ENCODE measurements at places on chromosomes 1 and 21.

DNA sequence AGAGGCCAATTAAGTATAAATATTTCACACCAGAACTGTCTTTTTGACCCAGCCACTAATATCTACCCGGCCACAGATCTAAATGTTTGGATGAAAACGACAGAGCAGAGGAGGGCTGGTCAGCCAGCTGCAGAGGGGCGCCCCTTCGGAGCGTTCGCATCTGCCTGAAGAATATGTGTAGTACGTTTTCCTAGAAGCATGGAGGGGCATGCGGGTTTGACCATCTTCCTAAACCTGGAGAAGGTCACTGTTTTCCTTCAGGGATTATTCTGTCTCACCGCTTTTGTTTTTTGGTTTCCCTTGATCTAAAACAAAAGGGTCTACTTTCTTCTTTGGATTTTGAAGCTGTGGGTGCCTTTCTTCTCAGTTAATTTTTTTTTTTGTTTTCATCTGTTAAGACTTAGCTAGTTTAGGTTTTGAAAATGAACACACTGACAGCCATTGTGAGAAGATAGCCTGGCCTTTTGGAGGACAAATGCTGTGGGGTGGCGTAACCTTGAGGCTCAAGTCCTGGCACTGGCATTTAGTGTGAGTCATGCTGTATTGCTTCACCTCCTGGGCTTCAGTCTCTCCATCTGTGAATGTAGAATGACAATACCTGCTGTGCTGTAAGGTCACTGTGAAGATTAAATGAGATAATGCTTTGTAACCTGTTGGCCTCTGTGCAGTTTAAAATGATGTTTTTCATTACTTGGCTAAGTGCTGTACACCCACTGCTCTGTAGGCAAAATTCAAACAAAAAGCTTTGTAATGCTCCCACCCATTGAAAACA, 74.1 kb upstream of the IRF2BP2 start:
- peak; percentile 73 for DNase-seq

GRCh38 chr1:46529031-46529630, 22.3 kb downstream of the KNCN start:
- DNase-seq, result no peak

- no peak for DNase-seq
Measured at GRCh38 chr1:66247415-66248208, 286.3 kb upstream of the SGIP1 start.

GRCh38 chr1:110172001-110172400, 21.7 kb downstream of the SLC6A17 start:
- no peak for DNase-seq

- no peak for DNase-seq
Measured at GRCh38 chr1:64955097-64956009, 11.0 kb downstream of the JAK1 start.

GRCh38 chr1:218361298-218362065, 16.3 kb downstream of the TGFB2 start:
- DNase-seq, result no peak

DNA sequence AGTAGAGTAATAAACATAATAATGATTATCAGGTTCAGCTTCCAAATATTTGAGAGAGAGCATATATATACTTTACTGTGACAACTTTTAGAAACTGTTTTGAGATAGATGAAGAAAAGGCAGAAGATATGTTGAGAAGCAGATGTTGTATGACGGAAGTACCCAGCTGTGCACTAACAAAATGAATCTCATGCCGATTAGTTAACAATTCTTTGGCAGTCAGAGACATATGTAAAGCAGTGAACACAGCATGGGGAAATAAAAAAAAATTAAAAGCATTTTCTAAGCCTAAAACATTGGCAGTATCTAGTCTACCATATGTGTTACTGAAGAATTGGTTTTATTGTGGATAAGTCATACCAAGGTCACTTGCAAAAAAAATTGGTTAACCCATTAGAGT, 51.8 kb downstream of the MAGI3 start:
- DNase-seq, result no peak

- no peak for DNase-seq
Measured at GRCh38 chr1:147611586-147611985, 58.7 kb downstream of the ACP6 start.

DNA sequence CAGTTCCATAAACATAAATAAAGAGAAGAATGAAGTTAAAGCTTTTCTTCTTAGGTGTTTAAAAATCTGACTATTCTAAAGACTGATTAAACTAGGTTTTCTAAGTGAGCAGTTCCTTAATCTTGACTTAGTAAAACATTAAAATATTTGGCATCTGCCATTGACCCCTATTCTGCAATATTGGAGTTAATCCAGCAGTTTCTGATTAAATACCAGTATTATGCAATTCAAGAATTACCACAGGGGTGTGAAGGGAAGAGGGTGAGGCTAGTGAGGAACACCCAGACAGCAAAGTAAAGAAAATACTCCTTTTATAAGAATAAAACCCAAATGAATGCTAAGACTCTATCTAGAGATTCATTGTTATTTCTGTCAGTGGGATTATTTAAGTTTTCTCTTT, 40.9 kb downstream of the CLIC4 start:
- no peak for DNase-seq

DNA sequence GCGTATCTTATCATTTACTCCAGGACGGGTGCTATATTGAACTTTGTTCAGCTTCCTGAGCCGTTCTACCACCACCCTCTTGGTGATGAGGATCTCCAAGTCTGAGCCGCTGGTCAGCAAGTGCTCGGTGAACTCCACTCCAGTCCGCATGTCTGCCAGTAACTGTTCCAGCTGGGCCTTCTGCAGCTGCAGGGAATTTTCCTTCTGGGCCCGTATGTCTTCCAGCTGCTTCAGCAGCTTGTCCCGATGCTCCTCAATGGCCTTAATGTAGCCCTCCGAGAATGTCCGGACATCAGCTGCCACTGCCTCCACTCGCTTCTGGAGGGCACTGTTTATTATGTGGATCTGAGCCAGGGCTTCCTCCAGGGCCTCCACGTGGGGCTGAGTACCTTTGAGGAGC, 3.4 kb downstream of the TRIM45 start:
- no peak for DNase-seq

DNA sequence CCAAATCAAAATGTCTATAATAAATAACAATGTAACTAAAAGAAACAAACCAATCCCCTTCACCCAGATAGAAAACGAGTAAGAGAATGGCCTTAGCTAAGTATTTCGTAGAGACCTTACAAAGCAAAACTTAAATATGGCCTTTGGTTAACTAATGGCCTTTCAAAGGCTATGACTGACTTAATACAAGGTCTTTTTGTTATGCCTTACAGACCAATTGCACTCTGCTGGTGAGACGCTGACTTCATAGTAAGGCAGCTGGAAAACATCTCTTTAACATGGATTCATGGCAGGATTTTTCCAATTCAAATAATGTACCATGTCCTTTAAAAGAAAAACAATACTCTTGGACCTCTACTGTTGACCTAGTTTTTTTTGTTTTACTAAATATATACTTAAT, 15.8 kb upstream of the TBCE start:
- DNase-seq, result no peak

- DNase-seq, result no peak
Measured at GRCh38 chr1:114040273-114041015, 61.2 kb downstream of the OLFML3 start.

DNA sequence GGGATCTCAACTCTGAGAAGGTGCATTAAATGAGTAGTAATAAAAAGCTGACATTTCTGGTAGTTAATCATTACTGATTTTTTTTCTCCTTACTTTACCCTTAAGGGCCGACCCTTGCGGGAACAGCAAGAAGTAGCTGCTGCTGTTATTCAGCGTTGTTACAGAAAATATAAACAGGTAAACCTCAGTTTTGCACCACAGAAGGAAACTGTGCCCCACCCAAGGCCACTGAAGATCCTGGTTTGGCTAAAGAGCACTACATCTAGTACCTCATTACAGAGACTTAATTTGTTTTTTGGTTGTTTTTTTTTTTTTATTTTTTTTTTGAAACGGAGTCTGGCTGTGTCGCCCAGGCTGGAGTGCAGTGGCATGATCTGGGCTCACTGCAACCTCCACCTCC, 23.5 kb upstream of the VAMP3 start:
- DNase-seq, result no peak

DNA sequence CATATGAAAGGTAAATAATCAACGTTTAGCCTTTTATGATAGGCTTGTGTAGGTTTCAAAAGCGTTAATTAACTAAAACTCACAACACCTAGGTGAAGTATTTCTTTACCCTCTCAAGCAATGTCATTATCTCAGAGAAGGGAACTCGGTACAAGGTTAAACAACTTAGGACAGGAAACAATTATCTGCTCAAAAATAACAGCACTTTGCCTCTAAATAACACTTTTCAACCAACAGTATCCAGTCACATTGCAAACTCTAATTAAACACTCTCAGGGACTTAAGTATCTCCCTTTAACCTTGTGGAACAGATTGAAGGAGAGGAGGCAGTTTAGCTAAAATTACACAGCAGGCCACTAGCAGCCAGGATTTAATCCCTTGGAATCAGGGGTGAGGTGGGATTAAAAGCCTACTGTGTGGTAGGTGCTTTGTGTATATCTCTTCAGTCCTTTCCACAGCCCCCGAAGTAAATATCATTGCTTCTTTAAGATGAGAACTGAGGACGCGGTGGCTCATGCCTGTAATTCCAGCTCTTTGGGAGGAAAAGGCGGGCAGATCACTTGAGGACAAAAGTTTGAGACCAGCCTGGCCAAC, 5.2 kb upstream of the AKNAD1 start:
- no peak for DNase-seq

DNA sequence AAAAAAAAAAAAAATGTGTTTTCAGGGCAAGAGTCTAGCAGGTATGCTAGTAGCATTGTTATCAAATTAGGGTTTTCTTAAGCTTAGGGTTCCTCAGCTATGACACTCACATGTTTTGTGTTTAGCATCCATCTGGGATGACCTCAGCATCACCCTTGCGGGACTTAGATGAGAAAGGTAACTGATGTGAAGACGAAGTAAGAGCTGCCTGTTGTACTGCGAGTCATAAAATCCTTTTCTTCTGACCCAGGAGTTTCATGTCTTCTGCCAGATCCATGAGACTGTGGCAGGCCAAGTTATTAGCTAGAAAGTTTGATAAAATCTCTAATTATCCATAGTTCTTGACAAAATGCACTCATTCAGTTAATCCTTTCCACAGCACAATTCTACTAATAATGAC, 1251.1 kb downstream of the AMY1C start:
- DNase-seq, result no peak

DNA sequence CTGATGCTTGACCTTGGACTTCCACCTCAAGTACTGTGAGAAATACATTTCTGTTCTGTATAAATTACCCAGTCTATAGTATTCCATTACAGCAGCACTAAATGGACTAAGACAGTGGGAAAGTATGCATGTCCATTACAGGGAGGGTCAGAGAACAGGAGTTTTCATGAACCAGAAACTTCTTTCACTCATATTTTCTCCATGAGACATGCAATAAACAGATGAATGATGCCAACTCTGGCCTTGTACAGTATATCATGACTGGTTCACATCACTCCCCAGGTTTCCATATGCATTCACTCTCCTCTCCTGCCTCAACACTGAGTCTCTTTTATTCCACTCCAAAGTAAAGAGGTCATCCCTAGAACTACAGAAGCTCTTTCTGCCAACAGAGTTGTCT, 4.5 kb upstream of the IFI16 start:
- no peak for DNase-seq

DNA sequence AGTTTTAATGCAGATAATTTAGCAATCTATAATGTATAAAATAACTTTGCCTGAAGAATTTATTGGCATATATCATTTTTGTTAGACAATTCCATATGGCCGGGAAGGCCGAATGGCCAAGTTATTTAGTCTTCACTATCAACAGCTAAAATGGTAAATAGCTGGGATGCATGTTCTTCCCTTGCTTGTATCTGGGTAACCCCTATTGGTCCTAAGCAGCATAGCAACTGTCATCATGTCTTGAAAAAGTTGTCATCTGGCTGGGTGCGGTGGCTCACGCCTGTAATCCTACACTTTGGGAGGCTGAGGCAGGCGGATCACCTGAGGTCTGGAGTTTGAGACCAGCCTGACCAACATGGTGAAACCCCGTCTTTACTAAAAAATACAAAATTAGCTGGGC, 340.0 kb upstream of the DPYD start:
- no peak for DNase-seq

DNA sequence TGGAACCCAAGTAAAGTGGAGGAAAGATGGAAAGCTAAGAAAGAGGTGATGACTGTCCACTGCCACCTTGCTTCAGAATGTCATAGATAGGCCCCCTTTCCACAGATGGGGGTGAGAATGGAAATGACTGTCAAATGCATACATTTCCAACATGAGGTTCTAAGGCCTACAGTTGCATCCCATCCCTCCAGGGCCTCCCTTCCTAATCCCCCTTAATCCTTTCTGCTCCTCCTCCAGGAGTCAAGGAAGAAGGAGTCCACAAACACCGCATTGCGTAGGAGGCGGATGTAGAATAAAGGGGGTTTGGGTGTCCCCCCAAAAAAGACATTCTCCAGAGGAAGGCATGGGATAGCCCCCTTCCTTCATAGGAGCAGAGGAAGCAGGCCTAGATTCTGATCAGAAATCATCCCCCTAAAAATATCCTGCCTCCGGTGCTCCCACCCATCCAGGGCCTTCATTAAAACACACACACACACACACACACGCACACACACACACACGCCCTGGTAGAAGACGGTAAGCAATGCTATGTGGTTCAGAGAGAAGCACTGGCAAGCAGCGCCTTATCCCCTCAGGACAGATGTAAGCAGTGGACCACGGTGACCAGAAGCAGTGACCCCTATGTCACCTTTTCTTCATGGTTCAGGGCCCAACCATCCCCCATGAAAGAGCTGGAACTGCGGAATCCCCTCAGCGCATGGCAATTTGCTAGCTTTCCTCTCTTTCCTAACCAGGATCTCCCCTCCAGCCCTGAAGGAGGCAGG, 2.0 kb downstream of the SV2A start:
- DNase-seq, result no peak

GRCh38 chr1:68204977-68205630, 27.2 kb downstream of the WLS start:
- DNase-seq, result no peak

GRCh38 chr1:232684371-232685105, 54.6 kb upstream of the SIPA1L2 start:
- DNase-seq, result no peak

GRCh38 chr1:2250721-2251281, 22.7 kb downstream of the SKI start:
- DNase-seq, result no peak
